BJ (cell line): ENCODE measurements at places on chromosomes 12 and 14. TPM values are rescaled to one million over a fixed set of nuclear protein-coding genes. Genes with fewer than 3 reads are reported as not detected.

DNA sequence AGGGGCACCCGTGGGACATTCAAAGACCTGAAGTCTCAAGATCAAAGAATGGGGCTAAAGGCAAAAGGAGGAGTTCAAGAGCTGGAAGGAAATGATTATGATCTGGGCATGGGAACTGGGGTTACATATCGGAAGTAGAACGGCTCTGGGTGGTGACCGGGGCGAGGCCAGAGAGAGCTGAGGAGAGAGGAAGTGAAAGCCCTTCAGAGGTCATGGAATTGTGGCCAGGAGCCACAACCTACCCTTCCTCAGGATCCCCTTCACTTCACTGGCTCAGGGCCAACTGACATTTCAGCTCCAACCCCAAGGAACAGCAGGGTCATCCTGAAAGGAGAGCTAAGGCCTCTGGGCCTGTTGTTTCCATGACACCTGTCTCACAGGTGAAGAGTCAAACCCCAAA lies 57.8 kb downstream of the GALNT16 start:
- DNase-seq: no peak

Gene OTX2
- polyA plus RNA-seq: not detected in 2 replicates

Gene WIF1
- polyA plus RNA-seq: not detected in 2 replicates

DNA sequence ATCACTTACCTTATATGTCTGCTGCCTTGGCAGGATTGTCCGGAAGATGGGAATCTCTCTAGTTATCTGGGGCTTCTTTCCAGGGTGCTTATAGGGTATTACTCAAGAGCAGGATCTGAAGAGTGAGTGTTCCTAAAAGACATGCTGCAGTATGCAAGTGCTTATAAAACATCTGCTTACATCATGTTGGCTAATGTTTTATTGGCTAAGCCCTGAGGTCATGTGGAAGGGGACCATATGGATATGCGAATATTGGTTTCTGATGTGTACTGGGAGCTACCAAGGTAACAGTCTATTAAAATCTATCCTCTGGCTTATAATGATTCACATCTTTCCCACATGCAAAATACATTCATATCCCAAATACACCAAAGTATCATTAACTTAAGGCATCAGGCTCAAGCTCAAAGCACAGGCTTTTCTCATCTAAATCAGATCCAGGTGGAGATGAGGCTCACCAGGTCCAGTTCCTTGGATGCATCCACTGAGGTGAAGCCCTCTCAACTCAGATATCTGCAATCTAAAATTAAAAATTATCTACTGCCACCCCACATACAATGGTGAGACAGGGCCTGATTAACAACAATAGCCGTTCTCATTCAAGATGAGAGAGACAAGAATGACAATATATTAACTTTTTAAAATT lies 29.8 kb downstream of the LRRIQ1 start:
- DNase-seq: no peak

Gene TPH2
- polyA plus RNA-seq: not detected in 2 replicates

Gene PRH1
- 3.0 and 3.4 TPM in 2 replicates for polyA plus RNA-seq

Gene B3GNT4
- polyA plus RNA-seq: 0.18 TPM in 1 of 2 replicates, not detected in the other

- no peak for DNase-seq
Observed at GRCh38 chr12:75900226-75900625, 131.3 kb downstream of the PHLDA1 start.

- peak; percentile 43 for DNase-seq
Observed at GRCh38 chr12:32595251-32595650, 83.8 kb upstream of the DNM1L start.

DNA sequence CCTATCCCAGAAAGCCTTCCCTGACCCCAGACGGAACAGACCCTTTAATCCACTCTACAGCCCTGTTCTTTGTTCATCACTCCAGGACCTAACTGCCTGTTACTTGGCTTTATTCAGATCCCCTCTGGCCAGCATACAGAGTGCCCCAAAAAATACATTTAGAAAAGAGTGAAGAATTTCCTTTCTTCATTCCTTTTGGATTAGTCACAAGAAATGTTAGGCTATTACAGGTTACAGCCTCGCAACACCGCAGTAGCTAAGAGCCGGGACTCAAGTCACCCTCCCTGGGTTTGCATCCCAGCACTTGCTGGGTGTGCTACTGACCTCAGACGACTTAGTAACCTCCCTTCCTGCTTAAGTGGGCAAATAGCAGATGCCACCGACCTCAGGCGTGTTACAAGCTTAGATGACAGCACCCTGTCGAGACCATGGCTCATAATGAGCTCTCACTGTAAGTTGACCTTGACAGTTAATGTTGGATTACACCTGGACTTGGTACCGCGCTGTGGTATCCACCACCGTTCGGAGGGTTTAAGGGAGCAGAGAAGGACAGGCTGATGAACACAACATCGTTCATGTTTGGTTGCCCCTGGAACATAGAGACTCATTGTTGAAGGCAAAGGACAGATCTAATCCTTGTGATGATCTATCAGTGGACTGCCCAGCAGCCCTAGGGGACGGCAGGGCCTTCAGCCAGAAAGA lies 12.9 kb downstream of the GLRX5 start:
- DNase-seq: no peak

GRCh38 chr14:25988536-25988935 lies 609.3 kb downstream of the NOVA1 start:
- no peak for DNase-seq

GRCh38 chr14:68366656-68367055 lies 426.2 kb downstream of the ZFP36L1 start:
- DNase-seq: no peak

GRCh38 chr12:117139025-117139717 lies 40.0 kb upstream of the TESC start:
- no peak for DNase-seq

DNA sequence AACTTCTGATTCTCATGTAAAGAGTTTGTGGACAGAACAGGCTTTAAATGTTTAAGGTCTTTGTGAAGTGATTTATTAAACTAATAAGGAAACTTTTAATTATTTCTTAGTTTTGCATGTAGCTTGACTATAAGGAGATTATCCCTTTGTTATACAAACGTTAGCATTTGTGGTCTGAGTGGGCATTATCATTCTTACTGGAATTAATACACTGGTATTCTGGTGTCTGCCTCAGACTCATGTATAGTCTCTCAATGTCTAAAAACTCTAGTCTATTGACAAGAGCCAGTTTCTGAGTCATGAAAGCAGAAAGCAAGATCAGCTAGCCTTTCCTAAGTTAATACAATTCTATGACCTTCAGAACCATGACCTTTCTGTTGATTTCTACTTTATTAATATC lies 51.3 kb downstream of the SOX5 start:
- DNase-seq: no peak

DNA sequence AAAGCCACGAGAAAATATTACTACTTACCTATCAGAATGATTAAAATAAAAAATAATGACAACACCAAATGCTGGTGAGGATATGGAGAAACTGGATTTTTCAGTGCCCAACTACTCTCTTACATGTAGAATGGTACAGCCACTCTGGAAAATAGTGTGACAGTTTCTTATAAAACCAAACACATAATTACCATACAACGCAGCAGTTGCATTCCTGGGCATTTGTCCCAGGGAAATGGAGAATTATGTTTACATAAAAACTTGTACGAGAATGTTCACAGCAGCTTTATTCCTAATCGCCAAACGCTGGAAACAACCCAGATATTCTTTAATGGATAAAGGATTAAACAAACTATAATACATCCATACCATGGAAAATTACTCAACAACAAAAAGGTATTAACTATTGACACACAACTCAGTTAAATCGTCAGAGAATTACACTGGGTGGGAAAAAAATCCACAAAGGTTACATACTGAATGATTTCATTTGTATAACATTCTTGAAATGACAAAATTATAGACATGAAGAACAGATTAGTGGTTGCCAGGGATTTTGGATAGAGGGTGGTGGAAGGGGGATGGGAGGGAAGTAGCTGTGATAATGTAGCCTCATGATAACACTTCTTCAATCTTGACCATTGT lies 35.4 kb downstream of the TAOK3 start:
- no peak for DNase-seq
